COLO829 (cell line): ENCODE measurements at places on chromosomes 5 and 9.
A peak's percentile ranks its signal among the peaks of the same experiment; 100 is the strongest.

DNA sequence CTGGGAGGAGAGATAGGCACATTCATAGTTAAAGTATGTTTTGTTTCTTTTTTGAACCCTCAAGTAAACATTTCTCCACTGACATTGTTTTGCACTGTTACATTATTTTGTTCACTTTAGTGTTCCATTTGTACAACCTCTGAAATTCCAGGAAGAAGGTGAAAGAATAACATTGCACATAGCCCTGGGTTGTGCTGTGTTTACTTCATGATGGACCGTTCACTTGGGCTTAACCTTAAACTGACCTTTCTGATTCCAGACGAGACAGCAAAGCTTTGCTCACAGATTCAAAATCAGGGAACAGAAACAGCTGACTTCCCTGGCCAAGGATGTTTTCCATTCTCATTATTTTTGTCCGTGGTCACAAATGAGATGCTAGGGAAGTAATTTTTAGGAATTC, 42.8 kb upstream of the GDNF start:
- DNase-seq = no peak

GRCh38 chr5:68041293-68041692, 174.3 kb upstream of the PIK3R1 start:
- no peak for DNase-seq

GRCh38 chr5:78280261-78280660, 14.2 kb downstream of the AP3B1 start:
- no peak for DNase-seq

DNA sequence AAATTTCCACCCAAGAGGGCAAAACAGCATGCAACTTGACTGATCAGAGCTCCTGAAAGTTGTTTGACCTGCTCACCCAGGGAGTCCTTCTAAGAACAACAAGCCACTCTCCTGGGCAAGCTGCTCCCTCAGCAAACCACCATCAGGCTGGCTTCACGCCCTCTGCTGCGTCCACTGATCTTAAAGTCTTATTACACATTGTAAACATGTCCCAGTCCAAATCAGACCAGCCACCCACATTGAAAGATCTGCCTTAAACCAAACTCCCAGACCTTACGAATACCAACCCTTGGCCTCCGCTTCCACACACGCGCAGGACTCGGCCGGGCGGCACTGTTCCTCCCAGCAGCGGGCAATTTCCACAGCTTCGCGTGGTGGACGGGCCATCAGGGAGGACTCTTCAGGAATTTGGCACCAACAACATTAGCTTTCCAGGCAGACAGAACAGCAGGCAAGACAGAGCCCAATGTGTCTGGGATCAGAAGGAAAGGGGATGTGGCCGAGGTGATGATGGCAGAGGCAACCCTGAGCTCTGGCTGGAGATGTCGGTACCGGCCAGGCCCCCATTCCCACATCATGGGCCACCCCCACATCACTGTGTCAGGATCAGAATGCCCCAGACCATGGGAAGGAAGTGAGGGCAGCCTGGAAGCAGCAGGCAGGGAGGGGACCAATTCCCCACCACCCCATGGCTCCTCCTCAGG, 56.8 kb downstream of the SEMA4D start:
- no peak for DNase-seq

DNA sequence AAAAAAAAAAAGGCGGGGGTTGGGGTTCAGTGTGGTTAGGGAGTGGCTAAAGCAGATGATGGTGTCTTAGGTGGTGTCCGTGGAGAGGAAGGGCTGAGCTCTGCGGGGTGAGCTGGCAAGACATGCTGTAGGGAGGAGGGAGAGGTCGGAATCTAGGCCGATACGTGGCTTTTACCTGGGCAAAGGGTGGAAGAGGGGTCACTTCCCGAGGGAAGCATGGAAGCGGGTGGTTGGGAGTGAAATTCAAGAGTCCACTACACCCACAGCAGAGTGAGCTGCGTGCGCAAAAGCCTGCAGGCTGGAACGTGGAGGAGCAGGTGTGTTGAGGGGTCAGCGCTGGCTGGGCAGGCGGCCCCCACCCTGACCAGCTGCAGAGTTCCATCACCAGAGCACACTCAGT, 17.8 kb downstream of the TBC1D9B start:
- DNase-seq = no peak

DNA sequence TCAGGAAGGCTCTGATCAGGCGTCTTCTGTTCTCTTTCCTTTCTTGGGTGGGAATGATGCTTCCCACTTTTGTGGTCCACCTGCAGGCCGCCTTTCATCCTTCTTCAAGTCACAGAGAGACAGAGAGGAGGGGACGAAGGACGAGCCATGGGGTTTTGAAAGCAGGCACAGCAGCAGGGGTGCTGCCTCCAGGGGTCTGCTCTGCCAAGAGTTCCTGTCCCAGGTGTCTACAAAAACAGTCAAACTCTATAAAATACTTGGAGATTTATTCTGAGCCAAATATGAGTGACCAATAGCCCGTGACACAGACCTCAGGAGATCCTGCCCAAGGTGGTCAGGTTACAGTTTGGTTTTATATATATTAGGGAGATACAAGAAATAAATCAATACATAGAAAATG, 34.5 kb upstream of the LCP2 start:
- no peak for DNase-seq

GRCh38 chr5:116216246-116216645, 131.4 kb downstream of the COMMD10 start:
- no peak for DNase-seq

GRCh38 chr5:4563400-4563799, 576.7 kb upstream of the ADAMTS16 start:
- DNase-seq = no peak

GRCh38 chr9:121282277-121283079, 14.5 kb downstream of the GSN start:
- no peak for DNase-seq

DNA sequence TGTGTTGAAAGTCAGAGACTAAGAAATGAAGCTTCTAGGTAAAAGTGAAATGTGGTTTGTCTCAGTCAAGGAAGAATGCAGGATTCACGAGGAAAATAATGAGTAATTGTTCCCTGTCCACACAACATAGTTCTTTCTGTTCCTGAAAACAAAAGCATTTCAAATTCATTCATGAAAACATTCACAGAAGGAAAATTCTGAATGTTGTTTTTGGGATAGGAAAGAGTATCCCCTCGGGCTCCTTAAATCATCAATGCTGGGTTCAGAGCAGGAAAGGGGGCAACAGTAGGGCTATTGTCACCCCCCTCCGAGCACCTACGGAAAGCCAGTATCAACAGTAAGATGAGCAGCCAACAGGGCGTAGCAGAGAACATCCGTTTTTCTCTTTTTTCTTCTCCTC, 769.9 kb upstream of the ADAMTS16 start:
- peak; percentile 11 for DNase-seq

DNA sequence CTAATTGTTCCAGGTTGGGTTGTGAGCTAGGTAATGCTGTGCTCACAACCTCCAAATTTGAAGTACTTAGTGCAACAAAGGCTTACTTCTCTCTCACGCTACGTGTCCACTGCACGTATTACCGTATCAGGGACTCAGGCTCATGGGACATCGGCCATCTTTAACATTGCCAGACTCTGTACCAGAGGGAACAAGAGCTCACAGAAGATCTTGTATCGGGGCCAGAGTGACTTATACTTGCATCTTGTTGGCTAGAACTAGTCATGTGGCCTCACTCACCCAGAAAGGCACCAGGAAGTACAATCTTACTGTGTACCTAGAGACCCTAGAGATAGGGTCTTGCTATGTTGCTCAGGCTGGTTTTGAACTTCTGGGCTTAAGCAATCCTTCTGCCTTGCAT, 81.1 kb upstream of the KLF9 start:
- no peak for DNase-seq

DNA sequence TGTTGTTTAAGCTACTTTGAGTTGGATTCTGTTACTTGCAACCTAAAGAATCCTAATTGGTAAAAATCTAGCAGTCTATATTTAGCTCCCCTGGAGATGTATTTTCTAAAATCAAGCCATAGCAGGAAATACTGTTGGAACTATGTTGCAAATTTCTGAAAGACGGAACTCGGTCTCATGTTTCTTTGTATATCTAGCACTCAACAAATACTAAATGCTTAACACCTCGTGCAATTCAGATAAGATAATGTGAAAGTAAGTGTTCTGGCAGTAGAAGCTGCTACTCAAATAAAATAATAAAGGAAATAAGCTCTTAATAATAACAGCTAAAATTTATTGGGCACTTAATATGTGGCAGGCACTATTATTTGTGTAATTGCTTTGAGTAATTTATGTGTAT, 10.9 kb upstream of the PRELID2 start:
- DNase-seq = no peak

GRCh38 chr5:173290477-173291131, 37.6 kb downstream of the STC2 start:
- DNase-seq = peak; percentile 77

DNA sequence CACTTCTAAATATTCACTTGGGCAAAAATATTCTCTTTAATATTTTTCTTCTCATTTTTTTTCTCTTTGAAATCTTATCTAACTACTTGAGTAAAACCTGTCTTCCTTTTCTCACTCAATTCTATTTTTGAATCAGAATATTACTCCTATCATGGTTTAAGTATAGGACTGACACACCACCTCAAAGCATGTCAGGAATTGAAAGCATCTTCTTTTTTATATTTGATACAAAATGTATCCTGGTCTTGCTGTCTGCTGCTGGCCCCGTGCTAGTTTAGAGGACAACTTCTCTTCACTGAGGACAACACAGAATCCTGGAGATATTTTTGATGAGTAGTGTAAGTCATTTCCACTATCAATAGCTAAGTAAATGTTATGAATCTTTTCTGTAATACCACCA, 383.6 kb downstream of the GADD45G start:
- DNase-seq = no peak

DNA sequence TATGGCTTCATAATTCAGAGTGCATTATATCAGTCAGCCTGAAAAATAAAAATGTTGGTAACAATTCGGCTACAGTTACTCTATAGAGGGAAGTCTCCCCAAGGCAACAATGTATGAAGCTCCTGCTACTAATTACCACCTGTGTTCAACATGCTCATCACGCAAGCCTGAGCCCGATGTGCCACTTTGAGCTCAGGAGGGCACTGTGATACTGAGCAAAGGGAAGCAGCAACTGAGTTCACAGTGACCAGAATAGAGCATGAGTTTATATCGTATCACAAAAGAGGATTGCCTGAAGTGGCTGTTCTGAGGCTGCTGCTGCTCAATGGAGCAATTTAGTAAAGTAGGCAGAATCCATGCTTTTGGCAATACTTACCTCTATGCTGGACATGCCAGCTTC, 202.0 kb upstream of the HAPLN1 start:
- no peak for DNase-seq

- DNase-seq = no peak
Measured at GRCh38 chr9:2210201-2210600, 195.1 kb downstream of the SMARCA2 start.

DNA sequence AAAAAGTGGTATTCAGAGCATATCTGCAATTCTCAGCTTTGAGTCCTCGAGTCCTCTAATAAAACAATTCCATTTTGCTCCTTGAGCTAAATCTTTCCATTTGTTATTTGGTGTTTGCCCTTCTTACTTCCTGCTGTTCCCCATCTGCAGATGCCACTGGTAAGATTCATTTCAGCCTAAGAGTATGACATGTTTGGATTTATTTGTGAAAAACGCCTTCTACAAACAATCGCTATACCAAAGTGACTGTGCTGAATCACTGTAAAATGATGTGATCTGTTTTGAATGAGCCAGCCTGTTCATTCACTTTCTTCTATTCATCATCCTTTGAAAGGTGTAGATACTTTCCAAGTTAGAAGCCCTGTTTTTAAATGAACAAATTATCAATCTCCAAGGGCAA, 27.7 kb downstream of the KCTD16 start:
- DNase-seq = no peak

DNA sequence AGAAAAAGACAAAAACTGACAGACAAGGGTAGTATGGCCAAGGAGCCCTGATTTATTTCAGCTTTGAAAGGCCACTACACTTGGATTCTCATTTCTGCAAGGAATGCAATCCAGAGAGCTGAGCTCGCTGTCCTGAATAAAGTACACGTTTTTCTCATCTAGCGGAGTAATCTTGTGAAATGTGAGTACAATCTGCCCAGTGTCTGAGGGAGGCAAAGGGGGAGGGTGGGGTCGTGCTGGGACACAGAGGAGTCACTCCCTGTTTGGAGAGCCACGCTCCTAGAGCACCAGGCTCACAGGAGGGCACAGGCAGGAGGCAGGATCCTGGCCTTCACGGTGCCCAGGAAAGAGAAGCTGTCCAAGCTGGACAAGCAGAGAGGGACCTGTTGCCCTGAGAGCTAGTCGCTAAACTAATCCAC, 51.0 kb upstream of the IFNK start:
- DNase-seq = peak; percentile 23

DNA sequence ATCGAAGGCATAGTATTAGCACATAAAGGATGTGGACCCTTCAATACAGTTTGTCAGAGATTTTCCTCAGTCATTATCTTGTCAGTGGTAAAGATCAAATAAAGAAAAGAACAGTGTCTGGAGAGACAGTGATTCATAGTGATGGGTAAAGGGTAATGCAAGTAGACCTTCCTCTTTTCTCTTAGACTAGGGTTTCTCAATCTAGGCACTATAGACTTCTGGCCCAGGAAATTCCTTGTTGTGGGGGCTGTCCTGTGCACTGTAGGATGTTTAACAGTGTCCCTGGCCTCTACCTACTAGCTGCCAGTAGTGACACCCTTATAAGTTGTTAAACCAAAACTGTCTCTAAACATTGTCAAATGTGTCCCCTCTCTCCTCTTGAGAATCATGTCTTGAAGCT, 6.9 kb downstream of the CAMK4 start:
- no peak for DNase-seq

- no peak for DNase-seq
Measured at GRCh38 chr5:65876496-65876895, 49.9 kb upstream of the ERBIN start.

- DNase-seq = no peak
Measured at GRCh38 chr9:69981686-69982445, 61.8 kb upstream of the MAMDC2 start.

- peak; percentile 3 for DNase-seq
Measured at GRCh38 chr5:145975361-145976066, 39.1 kb downstream of the SH3RF2 start.

DNA sequence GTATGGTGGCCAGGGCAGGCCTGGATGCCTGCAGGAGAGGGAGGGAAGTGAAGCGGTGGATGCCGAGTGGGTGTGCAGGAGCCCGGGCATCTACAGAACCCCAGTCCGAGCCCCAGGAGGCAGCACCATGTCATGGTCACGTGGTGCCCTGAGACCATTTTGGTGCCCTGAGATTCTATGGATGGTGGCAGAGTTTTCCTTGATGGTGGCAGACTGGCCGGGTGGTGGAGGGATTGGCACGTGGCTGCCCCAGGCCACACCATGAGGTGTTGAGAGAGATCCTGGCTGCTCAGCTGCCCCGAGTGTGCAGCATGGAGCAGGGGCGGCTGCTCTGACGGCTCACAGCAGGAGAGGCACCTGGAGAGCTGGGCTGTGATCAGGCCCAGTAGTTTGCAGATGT, 52.3 kb downstream of the SYK start:
- no peak for DNase-seq
